ENCODE measurements at places on chromosomes 11 and 22.

DNA sequence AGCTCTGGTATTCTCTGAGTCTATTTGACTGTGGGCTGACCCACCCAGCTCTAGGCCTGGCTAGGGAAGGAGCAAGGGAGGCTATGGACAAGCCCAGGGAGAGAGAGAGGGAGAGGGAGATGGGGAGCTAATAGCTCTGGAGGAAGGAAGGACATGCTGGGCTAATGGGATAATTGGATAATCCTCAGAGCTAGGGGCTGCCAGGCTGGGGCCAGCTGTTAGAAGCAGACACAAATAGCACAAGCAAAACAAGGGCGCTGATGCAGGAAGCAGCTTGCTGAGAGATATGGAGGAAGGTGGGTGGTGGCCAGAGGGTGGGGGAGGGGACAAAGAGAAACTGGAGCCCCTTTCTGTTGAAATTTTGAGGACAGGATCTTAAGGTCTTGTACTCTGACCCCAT lies 23.2 kb downstream of the ADORA2A start:
- no peak for DNase-seq

GRCh38 chr22:35292786-35293185 lies 6.9 kb upstream of the TOM1 start:
- DNase-seq, result no peak

- DNase-seq, result no peak
Observed at GRCh38 chr11:58905011-58905720, 34.1 kb upstream of the GLYATL1 start.

- no peak for DNase-seq
Observed at GRCh38 chr22:30742291-30743256, 47.9 kb downstream of the OSBP2 start.

DNA sequence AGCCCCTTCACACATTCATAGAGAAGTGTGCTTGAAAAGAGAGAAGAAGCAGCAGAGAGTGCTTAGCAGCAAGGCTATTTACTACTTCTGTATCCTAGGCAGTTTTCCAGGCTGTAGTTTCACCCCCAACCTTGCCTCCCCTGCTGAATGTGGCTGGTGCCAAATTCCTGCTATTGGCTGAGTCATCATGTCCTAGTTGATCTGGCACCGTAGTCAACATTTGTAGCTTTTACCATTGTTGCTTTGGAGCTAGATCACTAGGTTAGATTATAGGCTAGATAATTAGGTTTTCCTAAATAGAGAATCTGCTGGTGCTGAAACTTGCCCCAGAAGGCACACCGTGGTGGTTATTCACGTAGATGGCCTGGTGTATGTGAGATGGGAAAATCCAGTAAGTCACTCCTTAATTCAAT lies 32.7 kb downstream of the ARHGAP42 start:
- DNase-seq, result no peak

Data from stimulated activated CD8-positive, alpha-beta memory T cell treated with anti-CD3 and anti-CD28 coated beads, Interleukin-7, amount 100 ng/mL, for 1 hour (primary cell).